Activated T-cell treated with anti-CD3 and anti-CD28 coated beads for 4 hours (primary cell): ENCODE measurements at places on chromosomes 16 and 17.

- DNase-seq = no peak
Observed at GRCh38 chr16:57403965-57404817, at the start of gene CCL17. TSS of gene CCL17 (plus strand) at chr16:57404767. CDS start at chr16:57413933, 9,166 bp downstream.

GRCh38 chr16:72940886-72941285 is 107.0 kb downstream of the ZFHX3 start:
- no peak for DNase-seq

DNA sequence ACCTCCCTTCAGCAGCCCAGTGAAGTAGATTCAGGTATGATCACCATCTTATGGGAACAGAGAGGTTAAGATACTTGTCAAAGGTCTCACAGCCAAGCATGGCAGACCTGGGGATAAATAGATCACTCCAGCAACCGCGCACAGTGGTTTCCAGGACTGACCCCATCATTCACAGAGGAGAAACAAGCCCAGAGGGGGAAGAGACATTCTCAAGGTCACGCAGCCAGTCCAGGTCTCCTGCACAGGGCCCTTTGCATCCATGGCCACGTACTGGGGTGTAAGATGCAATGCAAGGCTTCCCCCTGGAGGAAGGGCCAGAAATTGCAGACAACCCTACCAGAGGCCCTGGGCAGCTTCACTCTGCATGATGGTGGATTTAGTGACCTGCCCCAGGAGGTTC is 19.9 kb downstream of the TLE7 start:
- no peak for DNase-seq

DNA sequence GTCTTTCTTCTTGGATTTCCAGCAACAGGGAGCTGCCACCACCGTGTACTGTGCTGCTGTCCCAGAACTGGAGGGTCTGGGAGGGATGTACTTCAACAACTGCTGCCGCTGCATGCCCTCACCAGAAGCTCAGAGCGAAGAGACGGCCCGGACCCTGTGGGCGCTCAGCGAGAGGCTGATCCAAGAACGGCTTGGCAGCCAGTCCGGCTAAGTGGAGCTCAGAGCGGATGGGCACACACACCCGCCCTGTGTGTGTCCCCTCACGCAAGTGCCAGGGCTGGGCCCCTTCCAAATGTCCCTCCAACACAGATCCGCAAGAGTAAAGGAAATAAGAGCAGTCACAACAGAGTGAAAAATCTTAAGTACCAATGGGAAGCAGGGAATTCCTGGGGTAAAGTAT is 389.0 kb downstream of the MAF start:
- DNase-seq = no peak

- no peak for DNase-seq
Observed at GRCh38 chr16:86747761-86748160, 169.4 kb downstream of the FOXL1 start.

GRCh38 chr17:34236281-34236892 is 18.7 kb upstream of the CCL2 start:
- DNase-seq = no peak

DNA sequence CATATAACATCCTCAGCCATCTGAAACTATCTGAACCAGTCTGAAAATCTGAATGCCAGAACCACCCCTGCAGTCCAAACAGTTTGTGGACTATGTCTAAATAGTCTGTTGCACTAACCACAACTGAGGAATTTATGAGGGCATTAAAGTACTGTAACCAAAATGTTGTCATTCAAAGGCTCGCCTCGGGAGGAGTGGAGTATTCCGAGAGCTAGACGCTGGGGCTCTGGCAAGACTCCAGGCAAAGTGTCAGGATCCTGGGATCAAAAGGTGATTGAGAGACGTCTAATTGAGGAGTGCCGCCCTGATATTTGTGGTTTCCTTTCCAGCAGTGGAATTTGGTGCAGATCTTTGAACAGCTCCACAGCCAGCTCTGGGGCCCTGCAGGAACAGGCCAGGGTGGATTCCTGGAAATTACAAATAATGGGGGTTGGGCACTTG is 142.9 kb upstream of the MYOCD start:
- DNase-seq = no peak

- DNase-seq = no peak
Observed at GRCh38 chr16:23837553-23838308, 1.9 kb downstream of the PRKCB start.

- DNase-seq = peak; percentile 72
Observed at GRCh38 chr16:71961066-71962039, 38.8 kb downstream of the PKD1L3 start.

DNA sequence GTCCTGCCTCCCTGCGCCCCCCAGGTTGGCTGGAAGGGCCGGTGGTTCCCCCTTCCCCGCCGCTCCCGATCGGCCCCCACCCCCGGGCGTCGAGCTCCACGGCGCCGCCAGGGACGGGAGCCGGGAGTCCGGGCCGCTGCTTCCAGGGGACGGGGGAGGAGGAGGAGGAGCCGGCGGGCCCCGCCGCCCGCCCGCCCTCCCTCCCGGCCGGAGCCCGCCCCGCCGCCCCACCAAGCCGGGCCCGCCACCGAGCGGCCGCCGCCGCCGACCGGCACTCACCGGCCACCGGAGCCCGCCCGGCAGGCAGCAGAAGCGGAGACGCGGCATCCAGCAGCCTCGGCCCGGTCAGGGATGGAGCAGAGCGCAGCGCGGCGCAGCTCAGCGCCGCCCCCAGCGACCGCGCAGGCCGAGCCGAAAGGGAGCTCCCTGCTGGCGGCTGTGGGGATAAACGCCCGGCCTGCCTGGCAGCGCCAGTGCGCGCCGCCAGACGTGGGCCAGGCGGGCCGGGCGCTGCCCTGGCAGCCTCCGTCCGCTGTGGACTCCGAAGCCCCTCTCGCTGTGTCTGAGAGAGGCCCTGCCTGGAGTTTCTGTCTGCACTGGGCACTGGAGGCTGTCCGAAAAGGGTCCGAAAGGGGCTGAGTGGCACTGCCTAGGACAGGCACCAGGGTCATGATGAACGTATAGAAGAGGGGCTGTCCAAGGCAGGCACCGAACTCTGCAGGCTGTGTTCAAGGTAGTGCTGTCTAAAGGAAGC is at the start of gene MYO18A:
Gene MYO18A, minus strand, starts transcription at position 365 of the 754 bp plus-strand sequence. CDS start 13,458 bp downstream, outside the sequence.
- peak; percentile 61 for DNase-seq

- DNase-seq = no peak
Observed at GRCh38 chr17:60154616-60155426, 5.0 kb downstream of the CA4 start.

DNA sequence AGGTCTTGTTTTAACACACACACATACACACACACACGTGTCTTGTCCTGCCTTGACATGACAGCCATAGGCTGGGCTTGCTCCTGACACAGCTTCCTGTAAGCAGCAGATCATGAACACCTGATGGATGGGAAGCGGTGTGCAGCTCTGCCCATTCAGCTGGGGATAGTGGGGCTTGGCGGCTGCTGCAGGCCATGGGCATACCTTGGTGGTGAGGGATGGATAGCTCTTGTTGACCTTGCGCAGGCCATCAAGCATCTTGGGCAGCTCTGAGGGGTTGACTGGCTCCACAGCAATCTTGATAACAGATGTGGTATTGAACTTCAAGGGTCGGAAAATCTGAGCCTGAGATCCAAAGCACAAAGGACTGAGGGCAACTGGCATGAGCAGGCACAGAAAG is 12.0 kb downstream of the HIGD1B start:
- DNase-seq = no peak

GRCh38 chr17:48545022-48545375 is at the start of gene HOXB2:
TSS of gene HOXB2 (minus strand) at chr17:48545109. CDS start at chr17:48544911, 198 bp downstream.
- no peak for DNase-seq

DNA sequence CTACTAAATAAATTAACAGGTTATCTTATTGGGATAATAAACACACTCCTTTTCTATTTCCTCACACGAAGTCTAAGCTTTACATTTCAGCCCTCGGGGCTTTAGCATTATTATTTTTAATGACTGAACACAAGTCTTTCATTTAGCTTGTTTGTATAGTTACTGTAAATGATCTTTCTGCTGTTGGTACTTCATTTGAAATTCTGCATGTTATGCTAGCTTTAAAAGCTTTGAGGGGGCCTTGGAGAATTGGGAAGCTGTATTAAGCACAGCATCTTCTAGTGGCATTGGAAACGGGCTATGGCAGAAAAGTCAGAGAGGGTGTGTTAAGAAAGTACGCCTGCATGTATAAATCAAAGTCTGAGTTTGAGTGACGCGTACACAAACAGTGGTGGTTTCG is 243.7 kb downstream of the FTO start:
- DNase-seq = no peak

DNA sequence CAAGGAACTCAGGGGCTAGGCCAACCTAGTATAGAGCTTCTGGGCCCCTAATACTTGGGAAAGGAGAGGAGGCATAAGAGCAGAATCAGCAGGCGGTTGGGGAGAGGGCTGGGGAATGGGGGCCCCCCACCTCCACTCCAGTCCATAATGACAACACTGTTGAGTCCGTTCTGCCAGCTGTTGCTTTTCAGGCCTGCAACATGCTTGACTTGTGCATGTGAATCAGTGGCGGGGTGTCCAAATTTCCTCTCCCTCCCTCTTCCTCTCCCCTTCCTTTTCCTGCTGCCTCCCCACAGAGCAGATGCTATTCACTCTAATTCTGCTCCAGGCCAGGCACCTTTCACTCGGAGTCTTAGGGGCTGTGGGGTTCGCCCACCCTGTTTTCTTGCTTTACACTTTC is 31.7 kb downstream of the SGSM2 start:
- DNase-seq = no peak

DNA sequence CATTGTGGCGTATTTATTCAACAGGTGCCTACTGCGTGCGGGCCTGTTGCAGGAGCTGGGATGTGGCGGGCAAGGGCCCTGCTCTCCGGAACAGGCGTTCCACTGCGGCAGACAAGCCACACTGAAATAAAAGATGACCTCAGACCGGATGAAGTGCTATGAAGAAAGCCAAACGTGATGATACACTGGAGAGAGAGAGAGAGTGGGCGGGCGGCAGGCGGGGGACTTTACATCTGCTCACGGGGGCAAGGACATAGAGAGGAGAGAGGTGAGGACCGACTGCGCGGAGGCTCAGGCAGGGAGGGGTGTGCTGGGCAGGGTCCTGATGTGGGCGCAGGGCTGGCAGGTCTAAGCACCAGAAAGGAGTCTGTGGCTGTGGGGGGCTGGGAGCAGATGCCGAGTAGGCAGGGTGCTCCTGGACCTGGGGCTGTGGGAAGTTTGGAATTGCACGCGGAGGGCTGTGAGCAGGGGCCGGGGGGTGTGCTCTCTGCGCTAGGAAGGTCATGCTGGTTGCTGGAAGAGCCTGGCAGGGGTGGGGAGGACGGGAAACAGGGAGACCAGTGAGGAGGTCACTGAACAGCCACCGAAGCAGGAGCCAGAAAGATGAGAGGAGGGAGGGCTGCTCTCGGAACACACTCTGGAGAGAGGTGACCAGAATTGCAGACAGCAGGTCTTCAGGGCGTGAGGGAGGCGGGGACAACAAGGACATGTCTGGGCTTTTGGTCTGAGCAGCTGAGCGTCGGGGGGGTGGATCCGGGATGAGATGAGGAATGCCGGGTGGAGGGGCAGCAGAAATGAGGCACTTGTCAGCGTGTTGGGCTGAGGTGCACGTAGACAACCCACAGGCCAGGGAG is 9.9 kb downstream of the MXRA7 start:
- no peak for DNase-seq

GRCh38 chr17:71801301-71801700 is 319.5 kb upstream of the SOX9 start:
- DNase-seq = no peak

GRCh38 chr16:85258629-85259028 is 146.4 kb upstream of the CIBAR2 start:
- DNase-seq = no peak

GRCh38 chr17:32604966-32605365 is 118.2 kb downstream of the CDK5R1 start:
- no peak for DNase-seq
